ENCODE measurements at places on chromosomes 7 and 10. TPM values are rescaled to one million over a fixed set of nuclear protein-coding genes. Genes with fewer than 3 reads are reported as not detected.

DNA sequence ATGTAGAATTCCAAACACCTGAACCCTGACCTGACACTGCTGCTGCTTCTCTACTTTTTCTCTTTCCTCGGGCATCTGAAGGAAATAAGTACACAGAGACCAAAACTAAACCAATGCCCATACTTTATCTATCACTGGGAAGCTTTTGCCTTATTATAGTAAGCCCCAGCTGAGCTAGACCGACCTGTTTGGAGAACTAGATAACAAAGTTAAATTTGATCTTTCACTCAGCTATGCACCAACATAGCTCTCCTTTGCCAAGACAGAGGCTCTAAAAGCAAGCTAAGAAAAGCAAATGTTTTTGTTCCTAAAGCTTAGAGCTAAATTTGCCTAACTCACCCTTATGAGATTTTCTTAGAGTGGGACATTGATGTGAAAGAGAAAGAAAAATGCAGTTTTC, 39.1 kb downstream of the NHLRC2 start:
- DNase-seq, result no peak

GRCh38 chr7:50584386-50584785, 19.2 kb upstream of the DDC start:
- DNase-seq, result no peak

DNA sequence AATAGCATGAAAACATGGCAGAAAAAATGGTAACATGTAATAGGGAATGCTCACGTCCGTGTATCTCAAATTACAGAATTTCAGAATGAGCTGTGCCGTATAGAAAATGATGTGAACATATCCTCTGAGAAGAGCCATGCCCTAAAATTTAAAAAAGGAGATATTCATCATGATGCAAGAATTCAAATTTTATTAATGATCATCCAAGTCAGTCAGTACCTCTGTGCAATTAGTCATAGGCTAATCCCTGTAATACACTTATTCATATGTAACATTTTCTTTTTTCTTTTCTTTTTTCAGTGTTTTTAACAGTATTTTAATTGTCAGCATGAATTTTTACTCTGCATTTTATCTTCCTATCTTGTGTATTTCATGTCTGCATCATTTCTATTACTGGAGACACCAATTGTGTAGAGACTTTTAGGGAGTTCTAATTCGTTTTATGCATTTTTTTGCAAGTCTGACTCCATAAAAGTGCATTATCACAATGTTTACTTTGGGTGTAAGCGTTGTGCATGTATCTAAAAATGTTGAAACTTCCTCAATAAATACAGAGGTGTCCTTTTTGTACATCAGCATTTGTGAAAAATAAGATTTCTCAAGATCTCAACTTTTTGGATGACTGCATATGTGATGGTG, 1103.7 kb upstream of the CELF2 start:
- no peak for DNase-seq

DNA sequence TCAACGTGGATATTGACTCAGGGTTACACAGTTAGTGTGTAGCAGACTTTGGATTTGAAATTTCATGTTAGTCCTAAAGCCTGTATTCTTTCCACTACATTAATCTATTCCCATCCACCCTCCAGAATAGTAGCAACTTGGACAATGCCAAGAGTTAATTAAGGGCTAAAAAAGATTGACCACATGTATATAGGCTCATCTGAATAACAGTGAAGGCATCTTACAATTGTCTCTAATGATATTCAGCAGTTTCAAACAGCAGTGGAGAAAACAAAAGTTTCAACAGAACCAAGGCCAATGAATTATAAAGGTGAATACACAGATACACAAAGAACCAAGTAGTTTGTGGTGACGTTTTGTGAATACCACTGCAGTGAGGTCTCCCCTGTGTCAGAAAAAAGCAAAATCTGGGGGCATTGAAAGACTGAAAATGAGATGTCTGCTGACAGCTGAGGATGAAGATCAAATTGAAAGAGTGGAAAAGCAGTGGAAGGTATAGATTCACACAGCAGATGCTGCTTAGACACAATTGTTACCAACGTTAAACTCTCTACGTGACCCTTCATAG, 202.8 kb downstream of the SEMA3E start:
- DNase-seq, result no peak

DNA sequence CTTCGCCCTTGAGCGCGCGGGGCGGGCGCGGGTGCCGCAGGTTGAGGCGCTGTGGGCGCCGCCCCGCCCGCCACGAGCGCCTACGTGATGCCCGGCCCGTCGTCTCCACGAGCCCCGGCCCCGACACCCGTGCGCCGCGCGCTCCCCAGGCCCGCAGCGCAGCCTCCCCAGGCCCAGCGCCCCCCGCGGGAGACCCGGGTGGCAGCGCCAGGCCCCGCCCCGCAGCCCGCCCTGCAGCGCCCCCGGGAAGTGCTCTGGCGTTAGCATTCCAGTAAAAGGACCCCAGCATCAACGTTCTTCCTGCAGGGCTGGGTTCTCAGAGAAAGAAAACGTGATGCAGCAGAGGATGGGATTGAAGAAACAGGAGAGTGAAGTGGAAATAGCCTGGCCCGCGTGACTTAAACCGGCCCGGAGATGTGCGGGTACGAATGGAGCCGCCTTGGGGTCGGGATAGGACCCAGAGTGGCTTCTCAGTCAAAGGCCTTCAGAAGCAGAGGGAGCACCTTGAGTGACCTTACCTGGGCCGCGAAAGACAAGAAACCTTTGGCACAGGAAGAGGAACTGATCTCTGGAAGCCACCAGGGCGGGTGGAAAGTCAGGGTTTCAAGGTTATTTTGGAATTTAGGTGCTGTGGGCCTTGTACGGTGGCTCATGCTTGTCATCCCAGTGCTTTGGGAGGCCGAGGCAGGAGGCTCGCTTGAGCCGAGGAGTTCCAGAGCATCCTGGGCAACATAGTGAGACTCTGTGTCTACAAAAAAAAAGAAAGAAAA, 1.8 kb downstream of the PFKP start:
- DNase-seq, result no peak

- DNase-seq, result peak; percentile 55
Observed at GRCh38 chr7:5677538-5678294, 103.7 kb downstream of the RNF216 start.

The OR6V1 gene
- total RNA-seq, result not detected

The ADAM8 gene
- total RNA-seq, result 95.6 TPM

The FGFBP3 gene
- total RNA-seq, result 1.5 TPM

Measured in CD4-positive, alpha-beta T cell (primary cell).